ENCODE measurements at places on chromosomes 11 and 22.

- no peak for DNase-seq
Measured at GRCh38 chr11:118295815-118296454, 8.6 kb upstream of the CD3E start.

GRCh38 chr22:47333625-47334024 lies 571.2 kb downstream of the TBC1D22A start:
- DNase-seq = no peak

DNA sequence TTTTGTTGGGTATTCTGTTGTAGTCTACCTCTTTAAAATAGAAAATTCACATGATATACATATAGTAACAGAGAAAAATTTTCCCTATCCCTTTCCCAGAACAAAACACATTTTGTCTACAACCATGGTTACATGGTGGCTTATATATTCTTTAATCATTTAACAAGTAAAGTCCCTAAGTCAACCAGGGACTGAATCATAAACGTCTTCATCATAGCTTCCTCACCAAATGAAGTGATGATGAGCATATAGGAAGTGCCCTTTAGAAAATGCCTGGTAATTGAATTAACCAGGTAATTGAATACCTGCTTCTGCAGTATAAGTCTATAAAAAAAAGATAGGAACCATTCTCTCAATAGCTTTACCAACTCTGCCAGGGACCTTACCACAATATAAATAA lies 101.2 kb downstream of the APOL5 start:
- DNase-seq = no peak

DNA sequence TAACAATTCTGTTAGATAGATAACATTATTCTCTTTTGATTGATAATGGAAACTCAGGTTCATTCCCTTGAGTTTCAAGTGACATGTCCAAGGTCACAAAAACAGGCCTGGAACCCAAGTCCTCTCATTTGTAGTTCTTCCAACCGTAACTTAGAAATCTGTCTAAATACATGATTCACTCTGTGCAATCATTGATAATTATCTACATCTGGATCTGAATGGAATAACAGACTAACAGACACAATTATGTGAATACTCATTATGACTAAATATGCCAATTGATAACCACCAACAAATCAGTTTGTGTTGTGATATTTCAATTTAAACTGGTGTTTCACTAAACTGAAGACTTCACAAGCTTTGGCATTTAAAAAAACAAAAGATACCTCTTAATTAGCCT lies 71.0 kb downstream of the RBFOX2 start:
- DNase-seq = no peak

DNA sequence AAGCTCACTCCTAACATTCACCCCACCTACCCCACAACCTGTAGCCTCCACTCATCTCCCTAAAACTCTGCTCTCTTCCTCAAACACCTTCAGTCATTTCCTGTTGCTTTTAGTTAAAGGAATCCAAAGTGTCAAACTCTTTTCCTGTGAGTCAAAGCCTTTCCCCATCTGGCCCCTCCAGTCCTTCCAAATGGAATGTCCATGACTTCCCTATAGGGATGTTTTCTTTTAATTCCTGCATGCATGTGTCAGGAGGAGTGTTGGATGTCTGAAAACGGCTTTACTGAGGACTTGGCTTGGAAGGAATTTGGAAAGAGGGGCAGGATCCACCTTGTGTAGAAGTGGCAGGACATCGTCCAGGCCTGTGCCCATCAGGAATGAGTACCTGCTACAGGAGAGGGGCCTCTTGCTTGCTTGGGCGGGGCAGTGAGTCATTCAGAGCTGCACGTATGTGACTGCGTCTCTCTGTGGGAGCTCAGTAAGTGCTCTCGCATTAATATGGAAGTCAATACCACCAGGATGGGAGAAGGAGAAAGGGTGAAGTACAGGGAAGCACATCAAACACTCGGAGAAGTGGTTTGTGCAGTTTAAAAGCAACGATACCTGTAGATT lies 491.9 kb downstream of the OPCML start:
- no peak for DNase-seq
